ENCODE measurements at places on chromosomes 12 and 14.

- DNase-seq, result no peak
Measured at GRCh38 chr12:65518771-65519170, 240.3 kb downstream of the MSRB3 start.

GRCh38 chr14:90502760-90503159 is 105.9 kb downstream of the CALM1 start:
- no peak for DNase-seq

DNA sequence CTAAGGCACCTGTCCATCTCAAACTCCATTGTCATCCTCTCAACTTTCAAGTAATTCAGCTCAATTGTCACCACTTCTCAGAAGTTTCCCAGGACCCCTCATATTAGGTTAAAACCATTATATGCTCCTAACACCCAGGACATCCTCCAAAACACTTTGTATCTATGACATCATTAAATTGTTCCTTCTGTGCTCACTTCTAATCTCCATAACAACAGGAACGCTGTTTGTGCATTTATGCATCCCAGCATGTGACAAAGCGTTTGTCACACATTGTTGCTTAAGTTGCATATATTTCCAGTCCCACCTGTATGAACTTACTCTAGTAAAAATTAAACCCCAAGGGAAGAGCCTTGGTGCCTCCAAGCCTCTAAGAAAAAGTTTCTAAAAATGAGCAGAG is 133.9 kb downstream of the TBX5 start:
- no peak for DNase-seq

- DNase-seq, result no peak
Measured at GRCh38 chr12:121513464-121514183, 67.2 kb downstream of the KDM2B start.

DNA sequence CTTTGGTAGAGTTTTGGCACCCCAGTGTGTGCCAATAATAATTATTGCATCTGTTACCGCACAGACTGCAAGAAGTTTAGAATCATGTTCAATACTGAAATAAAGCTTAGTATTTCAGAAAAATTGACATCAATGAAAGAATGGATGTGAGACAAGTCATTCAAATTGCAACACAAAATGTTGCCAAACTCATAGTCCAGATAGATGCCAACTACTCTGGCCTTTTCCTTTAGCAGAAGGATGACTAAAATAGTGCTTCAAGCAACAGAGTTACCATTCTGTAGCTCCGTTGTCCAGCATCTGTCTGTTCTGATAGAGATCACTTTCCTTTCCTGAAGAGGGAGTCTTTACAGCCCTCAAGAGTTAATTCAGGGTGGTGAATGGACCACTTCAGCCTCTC is 77.5 kb downstream of the LIN7A start:
- no peak for DNase-seq

- no peak for DNase-seq
Measured at GRCh38 chr14:103118018-103118662, 5.1 kb upstream of the TNFAIP2 start.

- no peak for DNase-seq
Measured at GRCh38 chr14:68262567-68262966, 443.0 kb downstream of the RAD51B start.

DNA sequence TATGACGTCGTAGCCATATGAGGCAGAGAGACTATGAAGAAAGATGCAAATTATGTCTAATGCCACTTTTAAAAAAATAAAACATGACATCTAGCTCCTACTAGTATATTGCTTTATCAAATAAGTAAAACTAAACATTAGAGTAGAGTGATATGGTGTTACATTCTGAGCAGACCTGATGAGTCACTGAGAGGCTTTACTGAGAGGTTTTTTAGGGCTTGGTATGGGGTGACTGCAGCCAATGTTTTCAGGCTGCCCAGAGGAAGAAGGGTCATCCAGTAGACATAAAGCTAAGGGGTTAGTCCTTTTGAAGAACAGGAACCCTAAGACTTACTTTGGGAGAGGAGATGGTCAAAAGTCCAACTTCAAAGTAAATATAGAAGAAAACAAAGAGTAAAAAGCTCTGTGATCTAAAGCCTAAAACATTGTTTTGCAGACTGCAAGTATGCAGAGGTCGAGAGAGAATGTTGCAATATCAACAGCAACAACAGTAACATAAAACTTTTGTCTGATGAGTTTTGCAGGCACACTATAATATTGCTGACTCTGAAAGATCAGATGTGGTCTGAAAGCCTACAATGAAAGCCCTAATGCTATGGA is 774.7 kb downstream of the TMTC2 start:
- DNase-seq, result no peak

DNA sequence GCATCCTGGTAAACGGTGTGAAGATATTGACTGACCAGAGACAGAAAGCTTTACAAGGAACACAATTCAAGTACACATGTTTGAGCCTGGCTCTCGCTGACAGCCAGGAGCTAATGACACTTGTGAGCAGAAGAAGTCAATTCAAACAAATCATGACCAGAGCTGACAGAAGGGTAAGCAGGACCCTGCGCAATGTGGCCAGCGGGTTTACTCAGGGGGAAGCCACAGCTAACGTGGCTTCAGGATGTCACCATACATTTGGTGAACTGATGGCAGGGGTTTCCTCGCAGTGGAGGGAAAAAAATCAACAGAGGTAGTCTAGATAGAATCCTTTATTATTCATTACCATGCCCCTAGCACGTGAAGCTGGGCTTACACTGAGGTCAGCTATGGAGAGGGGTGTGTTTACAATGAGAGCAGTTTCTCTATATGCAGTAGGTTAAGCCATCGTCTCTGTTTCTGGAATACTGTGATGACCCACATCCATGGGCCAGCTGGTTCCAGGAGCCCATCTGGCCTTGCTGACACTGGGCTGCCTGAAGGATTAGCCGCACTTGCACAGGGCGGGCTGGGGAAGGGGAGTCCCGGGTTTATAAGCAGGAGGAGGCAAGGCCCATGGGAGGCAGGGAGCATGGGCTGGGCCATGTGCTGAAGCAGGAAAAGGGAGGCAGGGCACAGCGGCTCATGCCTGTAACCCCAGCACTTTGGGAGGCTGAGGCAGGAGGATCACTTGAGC is 198.2 kb upstream of the PRMT8 start:
- no peak for DNase-seq

DNA sequence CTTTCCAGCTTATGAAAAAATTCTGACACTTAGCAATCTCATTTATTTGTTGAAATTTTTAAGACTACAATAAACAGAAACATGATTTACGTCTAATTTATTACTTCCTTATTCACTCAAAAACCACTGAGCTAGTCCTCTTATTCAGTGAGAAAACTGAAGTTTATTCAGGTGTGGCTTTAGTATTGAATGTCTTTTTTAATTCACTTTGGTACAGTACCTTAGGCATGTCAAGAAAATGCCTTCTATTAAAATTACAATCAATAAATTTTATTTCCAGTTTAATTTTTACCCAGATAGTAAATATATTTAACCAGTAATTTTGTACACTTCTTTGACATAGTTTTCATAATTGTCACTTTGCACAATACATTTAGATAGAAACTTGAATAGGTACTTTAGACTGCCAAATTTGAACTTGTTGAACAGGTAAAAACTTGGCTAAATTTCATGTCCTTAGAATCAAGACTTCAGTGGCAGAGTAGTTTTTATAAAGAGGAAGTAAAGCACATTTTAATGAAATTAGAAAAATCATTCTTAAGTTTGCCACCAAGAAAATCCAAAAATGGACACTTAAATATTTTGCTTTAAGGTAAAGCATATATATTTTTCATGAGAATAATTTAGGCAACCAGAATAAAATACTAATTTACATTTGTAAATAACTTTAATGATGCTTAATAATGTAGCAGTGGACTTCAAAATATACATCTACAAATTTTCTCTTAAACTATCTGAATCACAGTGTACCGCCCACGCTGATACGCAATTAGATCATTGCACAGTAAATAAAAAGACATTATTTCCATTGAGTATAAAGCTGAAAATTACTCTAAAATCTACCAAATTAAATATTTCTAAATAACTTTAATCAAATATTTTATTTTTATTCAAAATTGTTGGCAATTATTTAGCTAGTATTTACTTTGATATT is 159.1 kb downstream of the RASSF9 start:
- DNase-seq, result no peak

GRCh38 chr12:19529951-19530636 is 90.8 kb downstream of the AEBP2 start:
- DNase-seq, result no peak

GRCh38 chr12:121182222-121182893 is 27.6 kb upstream of the P2RX4 start:
- DNase-seq, result no peak

DNA sequence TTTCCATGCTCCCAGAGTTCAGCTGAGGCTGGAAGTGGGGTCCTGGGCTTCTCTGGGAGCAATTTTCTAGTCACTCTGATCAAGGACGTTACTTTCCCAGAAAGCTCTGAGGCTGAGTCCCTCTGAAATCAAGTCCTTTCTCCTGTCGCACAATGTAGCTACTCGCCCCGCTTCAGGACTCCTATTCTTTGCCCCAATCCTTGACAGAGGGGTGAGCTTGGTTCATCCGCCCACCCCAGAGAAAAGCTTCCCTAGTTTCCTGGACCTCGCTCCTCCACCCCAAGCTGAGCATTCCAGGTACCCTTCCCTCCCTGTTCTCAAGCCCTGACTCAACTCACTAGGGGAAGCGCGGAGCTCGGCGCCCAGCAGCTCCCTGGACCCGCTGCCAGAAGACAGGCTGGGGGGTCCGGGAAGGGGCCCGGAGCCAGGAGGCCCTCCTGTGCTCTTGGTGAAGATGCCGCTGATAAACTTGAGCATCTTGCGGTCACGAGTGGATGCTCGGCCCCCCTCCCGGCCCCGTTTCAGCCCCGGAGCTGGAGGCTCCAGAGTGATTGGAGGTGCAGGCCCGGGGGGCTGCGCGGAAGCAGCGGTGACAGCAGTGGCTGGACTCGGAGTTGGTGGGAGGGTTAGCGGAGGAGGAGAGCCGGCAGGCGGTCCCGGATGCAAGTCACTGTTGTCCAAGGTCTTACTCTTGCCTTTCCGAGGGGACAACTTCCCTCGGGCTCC is 1.6 kb downstream of the AGAP2 start:
- DNase-seq, result no peak

- DNase-seq, result no peak
Measured at GRCh38 chr12:92466391-92467305, 236.1 kb upstream of the PLEKHG7 start.

- no peak for DNase-seq
Measured at GRCh38 chr12:102869571-102869970, 47.5 kb downstream of the PAH start.

DNA sequence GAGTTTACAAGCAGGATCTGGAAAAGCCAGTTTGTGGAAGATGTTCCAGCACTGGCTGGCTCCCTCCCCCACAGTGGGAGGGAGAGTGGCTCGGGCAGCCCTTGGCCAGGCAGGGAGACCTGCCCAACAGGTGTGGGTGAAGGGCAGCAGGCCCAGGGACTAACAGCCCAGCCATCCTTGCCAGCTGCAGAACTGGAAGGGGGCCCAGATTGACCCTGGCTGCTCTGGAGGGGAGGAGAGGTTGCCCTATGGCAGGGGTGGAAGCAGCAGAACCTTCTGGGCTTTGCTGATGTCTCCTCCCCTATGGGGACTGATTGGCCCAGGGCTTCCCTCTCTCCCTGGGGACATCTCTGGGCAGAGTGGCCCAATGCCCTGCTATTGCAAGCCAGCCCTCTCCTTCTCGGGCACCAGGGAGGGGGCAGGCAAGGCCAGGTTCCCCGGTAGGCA is 20.5 kb downstream of the IRF2BPL start:
- no peak for DNase-seq

DNA sequence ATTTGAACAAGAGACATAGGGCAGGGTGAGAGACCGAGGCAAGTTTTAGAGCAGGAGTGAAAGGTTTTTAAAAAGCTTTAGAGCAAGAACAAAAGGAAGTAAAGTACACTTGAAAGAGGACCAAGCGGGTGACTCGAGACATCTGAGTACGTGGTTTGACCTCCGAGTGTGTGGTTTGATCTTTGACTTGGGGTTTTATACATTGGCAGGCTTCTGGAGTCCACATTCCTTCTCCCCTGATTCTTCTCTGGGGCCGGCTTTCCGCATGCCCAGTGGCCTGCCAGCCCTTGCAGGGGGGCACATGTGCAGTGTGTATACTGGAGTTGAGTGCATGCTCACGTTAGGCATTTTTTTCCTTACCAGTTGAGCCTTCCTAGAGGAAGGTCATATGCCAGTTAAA is 96.3 kb downstream of the SLC15A4 start:
- DNase-seq, result no peak

- no peak for DNase-seq
Measured at GRCh38 chr14:73027546-73027945, 640 bp upstream of the ZFYVE1 start.

DNA sequence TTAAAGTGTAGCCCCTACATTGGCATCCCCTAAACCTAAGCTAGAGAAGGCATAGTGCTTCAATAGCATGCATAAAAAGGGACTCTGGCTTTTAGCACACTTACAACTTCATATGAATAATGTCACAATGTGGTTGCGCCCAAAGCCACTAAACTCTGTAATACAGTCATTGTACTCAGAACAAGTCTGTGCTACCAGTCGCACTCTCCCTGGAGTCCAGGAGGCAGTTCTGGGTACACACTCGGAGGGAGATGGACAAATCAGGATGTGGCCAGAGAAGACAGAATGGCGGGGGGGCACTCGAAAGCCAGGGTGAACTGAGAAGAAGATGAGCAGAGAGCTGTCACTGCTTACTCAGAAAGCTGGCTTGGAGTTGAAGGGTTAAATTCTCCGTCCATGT is 10.6 kb downstream of the SAMD4A start:
- no peak for DNase-seq

GRCh38 chr12:129570796-129571400 is 332.9 kb downstream of the TMEM132D start:
- DNase-seq, result no peak

GRCh38 chr12:114411071-114411837 is 5.3 kb upstream of the TBX5 start:
- no peak for DNase-seq

- no peak for DNase-seq
Measured at GRCh38 chr14:76698631-76699030, 62.6 kb upstream of the VASH1 start.

- no peak for DNase-seq
Measured at GRCh38 chr14:93023802-93024434, 91.8 kb downstream of the ITPK1 start.

GRCh38 chr14:54845641-54846040 is 57.0 kb downstream of the GCH1 start:
- no peak for DNase-seq

DNA sequence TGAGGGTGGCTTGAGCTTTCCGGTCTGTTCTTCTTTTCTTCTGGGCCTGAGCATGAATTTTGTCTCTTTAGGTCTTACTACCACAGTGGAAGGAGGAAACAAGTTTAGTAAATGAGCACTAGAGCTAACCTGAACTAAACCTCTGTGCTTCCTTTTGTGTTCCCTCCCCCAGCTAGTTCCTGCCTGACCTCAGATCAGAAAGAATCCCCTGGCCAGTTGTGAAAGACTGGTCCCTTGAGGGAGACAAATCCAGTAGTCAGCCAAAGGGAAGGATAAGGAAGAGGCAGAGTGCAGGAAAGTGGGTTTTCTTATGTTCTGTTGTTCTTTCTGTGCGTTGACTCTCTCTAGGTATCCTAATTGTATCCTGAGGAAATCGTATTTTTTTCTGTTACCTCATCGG is 17.5 kb downstream of the ZNF664 start:
- DNase-seq, result no peak

GRCh38 chr14:52222901-52223300 is 44.6 kb upstream of the PTGDR start:
- no peak for DNase-seq
